NCI-H524 (cell line): ENCODE measurements at places on chromosomes 12 and 14.
A peak's percentile ranks its signal among the peaks of the same experiment; 100 is the strongest.

DNA sequence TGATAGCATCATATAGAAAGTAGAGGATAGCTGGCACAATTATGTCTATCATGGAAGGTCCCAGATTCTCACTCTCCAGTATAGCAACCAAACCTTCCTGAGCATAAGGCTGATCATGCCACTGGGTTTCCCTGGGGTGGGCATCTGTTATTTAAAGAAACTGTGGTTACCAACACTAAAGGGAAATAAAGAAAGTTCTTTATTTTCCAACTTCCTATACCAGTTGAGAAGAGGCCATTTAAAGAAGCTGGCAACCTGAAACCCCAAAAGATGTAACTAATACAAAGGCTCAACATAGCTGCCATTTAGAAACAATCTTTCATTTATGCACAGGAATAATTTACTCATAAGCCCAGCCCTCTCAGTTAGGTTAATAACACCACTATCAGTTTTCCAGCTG is 3.1 kb downstream of the BCAT1 start:
- no peak for DNase-seq

DNA sequence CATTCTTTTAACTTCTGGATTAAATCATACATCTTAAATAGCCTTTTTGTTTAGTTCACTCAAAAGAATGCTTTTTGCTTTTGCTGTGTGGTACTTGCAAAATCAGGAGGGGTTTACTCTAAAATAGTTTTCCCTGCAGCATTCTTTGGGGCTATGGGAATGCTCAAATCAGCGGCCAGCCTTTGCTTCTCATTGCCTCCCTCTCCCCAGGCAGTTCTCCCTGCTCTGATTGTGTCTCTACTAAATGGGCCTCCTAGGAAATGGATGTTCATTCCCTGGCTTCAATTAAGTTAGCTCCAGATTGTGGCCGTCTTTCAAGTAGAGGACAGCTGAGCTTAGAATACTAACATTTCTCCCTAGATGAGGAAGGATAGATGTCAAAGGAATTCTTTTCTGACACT is 4.4 kb downstream of the TULP3 start:
- no peak for DNase-seq

DNA sequence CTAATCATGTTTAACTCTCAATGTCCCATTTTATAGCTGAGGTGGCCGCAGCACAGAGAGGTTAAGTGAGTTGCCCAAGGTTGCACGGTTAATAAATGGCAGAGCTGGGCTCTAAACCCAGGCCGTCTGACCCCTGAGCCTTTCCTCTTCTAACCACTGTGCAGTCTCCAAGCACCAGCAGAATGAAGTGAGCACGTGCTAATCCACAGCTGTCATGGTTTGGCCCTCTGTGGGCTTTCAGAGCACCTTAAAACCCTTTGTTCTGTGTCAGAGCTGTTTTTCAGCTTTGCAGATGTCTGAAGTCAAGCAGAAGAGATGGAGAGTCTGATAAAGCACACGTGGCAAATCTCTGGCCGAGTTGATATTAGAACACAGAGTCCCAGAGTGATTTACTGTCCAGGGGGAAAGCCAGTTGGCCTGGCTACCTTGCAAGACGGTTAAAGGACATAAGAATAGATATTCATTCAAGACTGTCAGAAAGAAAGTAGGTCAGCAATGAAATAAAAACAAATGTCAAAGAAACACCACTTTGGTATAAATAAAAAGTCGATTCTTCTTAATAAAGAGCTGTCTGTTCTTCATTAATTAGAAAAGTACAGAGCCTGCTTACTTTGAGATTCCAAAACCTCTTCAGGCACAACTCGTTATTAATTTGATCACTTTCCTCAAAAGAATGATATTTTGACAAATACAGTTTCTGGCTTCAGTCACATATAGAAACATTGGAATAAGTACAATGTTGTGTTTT is 107.3 kb downstream of the CRADD start:
- peak; percentile 83 for DNase-seq

GRCh38 chr12:9699269-9699897 is 29.9 kb downstream of the CLEC2D start:
- no peak for DNase-seq

- DNase-seq, result no peak
Observed at GRCh38 chr12:100675432-100675831, 101.9 kb downstream of the GAS2L3 start.

DNA sequence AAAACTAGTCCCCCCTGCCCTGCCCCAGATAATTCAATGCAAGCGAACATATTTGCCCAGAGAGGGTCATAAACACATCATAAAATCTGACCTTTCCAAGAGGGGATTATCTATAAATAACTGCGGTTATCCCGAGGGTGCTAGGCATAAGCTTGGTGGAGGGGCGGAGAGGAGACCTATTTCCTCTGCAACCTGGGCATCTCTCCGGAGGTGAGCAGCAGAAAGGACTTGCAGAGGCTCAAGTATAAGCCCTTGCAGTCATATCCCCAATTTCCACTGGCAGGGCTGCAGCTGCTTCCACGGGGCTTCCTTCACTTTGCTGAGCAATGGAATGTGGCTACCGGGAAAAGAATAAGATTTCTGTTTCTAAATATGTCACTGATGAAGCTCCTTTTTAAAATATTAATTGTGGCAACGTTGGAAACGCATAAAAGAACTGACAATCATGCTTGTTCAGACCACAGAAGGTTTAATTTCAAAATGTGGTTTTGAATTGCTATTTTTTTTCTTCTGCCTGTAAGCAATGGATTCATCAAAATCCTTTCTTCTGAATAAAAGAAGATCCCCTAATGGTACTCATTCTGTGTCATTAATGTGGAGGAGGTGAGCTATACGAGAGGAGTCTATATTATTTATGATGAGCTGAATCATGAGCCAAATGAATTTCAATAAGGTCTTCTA is 268.9 kb upstream of the ATP2B1 start:
- peak; percentile 4 for DNase-seq

GRCh38 chr12:49831717-49832116 is 3.5 kb upstream of the NCKAP5L start:
- DNase-seq, result no peak

DNA sequence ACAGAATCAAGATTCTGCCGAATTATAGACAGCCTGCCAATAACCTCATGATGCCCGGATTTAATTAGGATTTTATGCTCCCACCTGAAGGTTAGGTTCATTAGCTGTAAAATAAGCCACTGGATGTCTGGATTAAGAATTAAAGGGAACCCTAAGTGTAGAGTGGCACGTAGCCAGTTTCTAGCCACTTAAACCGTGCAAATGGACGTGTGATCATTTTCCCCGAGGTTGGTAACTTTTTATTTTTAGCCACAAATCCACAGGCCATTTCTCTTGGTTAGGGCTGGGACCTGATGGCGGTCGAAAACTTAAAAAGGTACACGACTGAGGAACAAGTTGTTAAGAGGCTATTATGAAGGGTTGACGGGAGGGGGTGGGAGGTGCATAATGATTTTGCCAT is 127.3 kb upstream of the TMPO start:
- peak; percentile 86 for DNase-seq

GRCh38 chr14:73462048-73462715 is 3.8 kb upstream of the NUMB start:
- peak; percentile 83 for DNase-seq

GRCh38 chr12:40058721-40059190 is 47.1 kb downstream of the SLC2A13 start:
- no peak for DNase-seq

GRCh38 chr12:27210187-27210586 is 33.9 kb upstream of the STK38L start:
- no peak for DNase-seq

GRCh38 chr12:21354641-21355040 is 18.1 kb upstream of the IAPP start:
- DNase-seq, result no peak

GRCh38 chr14:75299576-75299975 is 20.9 kb downstream of the FOS start:
- DNase-seq, result no peak

- DNase-seq, result no peak
Observed at GRCh38 chr12:94010307-94010706, 138.1 kb upstream of the PLXNC1 start.

DNA sequence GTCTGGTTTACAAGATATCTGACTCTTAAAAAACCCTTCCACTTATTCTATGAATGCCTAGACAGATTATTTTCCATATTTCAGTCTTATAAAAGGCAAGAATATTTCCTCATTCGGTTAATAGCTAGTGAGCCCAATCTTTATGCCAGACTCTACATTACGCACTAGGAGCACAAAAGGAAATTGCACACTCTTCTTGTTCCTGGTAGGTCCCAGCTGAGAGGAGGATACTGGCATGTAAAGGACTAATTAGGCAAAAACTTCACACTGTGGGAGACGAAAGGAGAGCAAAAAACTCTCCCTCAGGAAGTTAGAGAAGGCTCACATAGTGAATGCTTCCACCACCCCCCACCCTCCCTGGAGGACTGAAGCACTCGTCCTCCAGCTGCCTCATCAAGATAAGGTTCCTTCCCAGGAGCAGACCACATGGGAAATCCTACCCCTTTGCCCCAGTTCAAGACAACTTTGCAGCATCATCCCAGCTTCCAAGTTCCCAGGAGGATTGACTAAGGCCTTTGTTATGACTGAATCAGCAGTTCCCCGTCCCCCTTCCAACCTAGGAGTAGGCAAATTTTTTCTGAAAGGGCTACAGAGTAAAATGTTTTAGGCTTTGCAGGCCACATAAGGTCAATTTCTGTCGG is 14.5 kb downstream of the CAPZA3 start:
- no peak for DNase-seq

DNA sequence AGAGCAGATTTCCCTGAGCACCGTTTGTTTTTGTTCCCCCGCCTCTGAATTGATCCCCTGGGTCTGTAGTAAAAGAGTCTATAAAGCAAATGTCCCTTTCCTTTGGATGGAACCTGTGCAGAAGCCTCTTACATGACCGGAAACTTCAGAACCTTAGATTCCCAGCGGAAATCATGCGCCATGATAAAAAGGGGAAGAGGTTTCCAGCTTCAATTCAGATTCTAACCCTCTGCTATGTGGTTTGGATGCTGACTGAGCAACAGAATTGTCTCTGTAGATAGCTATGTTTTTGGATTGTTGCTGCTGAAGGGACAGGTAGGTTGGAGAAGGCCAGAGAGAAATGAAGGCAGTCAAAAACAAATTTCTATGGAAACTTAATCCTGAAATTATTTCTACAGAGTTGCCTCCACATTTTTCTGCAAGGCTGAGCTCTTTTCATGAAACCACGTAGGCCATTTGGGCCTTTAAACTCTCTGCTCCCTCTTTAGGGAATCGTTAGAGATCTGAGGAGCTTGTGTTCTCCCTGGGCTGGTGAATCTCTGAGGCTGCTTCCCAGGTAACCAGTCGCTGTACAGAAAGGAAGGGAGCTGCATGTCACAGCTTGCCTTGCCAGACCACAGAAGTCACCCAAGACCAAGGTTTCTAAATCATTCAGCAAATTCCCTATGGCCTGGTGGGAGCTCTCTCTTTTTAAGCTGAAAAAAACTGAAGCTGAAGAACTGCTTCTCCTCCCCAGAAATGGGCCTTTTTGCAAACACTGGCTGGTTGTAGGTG is 28.7 kb upstream of the OR10P1 start:
- DNase-seq, result no peak

- DNase-seq, result no peak
Observed at GRCh38 chr12:84764001-84764400, 148.6 kb downstream of the SLC6A15 start.

GRCh38 chr12:46518169-46518568 is 145.6 kb upstream of the SLC38A2 start:
- no peak for DNase-seq

- peak; percentile 65 for DNase-seq
Observed at GRCh38 chr14:60184146-60184904, 19.1 kb upstream of the DHRS7 start.

DNA sequence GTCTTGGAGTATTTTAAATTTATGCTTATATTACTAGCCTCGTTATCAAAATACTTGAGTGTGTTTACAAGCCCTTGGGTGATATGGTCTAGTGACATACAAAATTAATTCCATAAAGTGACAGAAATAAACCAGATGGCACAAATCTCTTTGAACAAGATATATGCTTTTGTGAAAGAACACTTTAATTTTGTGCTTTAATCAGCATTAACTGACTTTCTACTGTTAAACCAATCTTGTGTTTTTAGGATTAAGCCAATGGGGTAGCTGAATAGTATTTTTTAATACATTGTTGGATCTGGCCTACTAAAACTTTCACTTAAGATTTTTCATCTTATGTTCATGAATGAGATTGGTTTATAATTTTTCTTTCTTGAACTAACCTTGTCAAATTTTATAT is 30.4 kb upstream of the GCH1 start:
- DNase-seq, result no peak

GRCh38 chr14:106831322-106831720 is 1304.9 kb downstream of the TMEM121 start:
- DNase-seq, result no peak

- peak; percentile 49 for DNase-seq
Observed at GRCh38 chr12:13362260-13362841, 165.8 kb downstream of the EMP1 start.

GRCh38 chr12:94263011-94263811 is 114.8 kb downstream of the PLXNC1 start:
- no peak for DNase-seq

- DNase-seq, result no peak
Observed at GRCh38 chr12:58491306-58491705, 429.0 kb downstream of the LRIG3 start.

GRCh38 chr14:91911474-91912032 is 35.9 kb downstream of the FBLN5 start:
- peak; percentile 79 for DNase-seq

DNA sequence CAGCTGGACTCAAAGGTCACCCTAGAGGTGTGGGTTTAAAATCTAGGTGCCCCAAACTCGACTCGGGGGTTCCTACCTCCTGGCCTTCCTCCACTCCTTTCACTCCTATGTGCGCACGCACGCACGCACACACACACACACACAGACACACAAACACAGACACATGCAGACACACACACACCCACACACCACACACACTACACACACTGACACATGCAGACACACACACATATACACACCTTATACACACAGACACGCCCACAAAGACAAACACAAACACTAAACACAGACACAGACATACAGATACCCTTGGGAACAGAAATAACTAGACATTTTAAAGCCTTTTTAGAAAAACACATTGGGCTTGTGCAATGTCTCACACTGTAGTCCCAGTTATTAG is 31.8 kb downstream of the GSC start:
- no peak for DNase-seq

DNA sequence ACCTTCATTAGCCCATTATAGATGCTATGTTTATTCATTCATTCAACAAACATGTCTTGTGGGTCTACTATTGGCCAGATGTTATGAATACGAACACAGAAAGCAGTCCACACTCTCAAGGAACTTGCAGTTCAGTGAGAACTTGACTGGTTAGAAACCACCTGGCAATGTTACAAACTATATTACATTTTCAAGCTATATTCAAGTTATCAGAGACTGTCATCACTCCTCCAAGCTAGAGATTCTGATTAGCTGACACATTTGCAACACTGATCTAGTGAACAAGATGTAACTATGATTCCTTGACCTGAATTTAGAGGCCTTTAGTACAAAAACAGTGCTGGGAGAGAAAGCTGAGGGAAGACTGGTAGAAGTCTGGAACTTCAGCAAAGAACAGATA is 170.7 kb upstream of the EEA1 start:
- no peak for DNase-seq
